ENCODE measurements at places on chromosomes 11 and 22. TPM values are rescaled to one million over a fixed set of nuclear protein-coding genes. Genes with fewer than 3 reads are reported as not detected.
A peak's percentile ranks its signal among the peaks of the same experiment; 100 is the strongest.

Gene C1QTNF5
- total RNA-seq, result 26.0 TPM

Gene OR5B12
- total RNA-seq, result not detected

GRCh38 chr11:97615546-97615945 is 1225.7 kb downstream of the JRKL start:
- H3K4me1 ChIP-seq, result peaks cover 3% of the 10 kb centered on the region
- H3K27me3 ChIP-seq, result no peaks in the 10 kb centered on the region
- no peak overlapping the region for H3K4me3 ChIP-seq

GRCh38 chr11:95714843-95715776 is 74.5 kb downstream of the FAM76B start:
- no peaks in the 10 kb centered on the region for H3K36me3 ChIP-seq
- peak overlapping the region; percentile 95 for H3K27ac ChIP-seq
- peaks cover 43% of the 10 kb centered on the region for H3K4me1 ChIP-seq
- no peak for DNase-seq
- no peaks in the 10 kb centered on the region for H3K27me3 ChIP-seq
- no peak overlapping the region for H3K4me3 ChIP-seq

DNA sequence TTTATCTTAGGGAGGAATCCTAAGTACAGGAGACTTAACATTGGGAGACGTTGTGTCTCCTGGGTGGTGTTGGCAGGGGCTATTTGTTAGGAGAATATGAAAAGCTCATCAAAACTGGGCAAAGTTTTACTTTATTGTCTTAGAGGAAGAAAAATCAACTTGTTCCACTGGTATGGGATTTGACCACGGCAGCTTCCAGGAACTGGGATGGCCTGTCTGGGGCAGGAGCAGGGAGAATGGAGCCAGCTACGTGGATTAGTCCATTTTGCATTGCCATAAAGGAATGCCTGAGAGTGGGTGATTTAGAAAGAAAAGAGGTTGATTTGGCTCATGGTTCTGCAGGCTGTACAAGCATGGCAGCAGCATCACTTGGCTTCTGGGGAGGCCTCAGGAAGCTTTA is 198.4 kb downstream of the ADAMTS15 start:
- no peak overlapping the region for H3K27ac ChIP-seq
- peaks cover 8% of the 10 kb centered on the region for H3K4me1 ChIP-seq
- no peak for DNase-seq
- H3K36me3 ChIP-seq, result no peaks in the 10 kb centered on the region
- peaks cover 1% of the 10 kb centered on the region for H3K27me3 ChIP-seq
- H3K4me3 ChIP-seq, result no peak overlapping the region

DNA sequence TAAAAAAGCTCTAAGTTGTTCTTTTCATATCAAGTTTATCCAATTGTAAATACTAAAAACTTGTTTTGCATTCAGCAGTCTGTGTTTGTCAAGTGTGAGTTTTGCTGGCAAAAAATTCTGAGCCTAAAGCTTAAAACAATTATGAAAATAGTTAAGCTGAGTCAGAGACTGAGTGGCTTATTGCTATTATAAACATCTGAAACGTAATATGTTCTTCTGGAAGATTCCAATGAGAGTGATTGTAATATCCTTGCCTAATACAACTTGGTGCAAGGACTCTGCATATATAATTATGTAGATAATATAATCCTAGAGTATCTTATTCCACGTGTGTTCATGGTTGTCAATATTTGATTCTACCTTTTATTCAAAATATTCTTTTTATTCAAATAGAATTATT is 14.1 kb upstream of the NUP50 start:
- DNase-seq, result no peak
- no peak overlapping the region for H3K4me3 ChIP-seq
- peaks cover 3% of the 10 kb centered on the region for H3K36me3 ChIP-seq
- H3K27me3 ChIP-seq, result no peaks in the 10 kb centered on the region

Data from endothelial cell (in vitro differentiated cells).